ENCODE measurements at places on chromosomes 13 and 19.

DNA sequence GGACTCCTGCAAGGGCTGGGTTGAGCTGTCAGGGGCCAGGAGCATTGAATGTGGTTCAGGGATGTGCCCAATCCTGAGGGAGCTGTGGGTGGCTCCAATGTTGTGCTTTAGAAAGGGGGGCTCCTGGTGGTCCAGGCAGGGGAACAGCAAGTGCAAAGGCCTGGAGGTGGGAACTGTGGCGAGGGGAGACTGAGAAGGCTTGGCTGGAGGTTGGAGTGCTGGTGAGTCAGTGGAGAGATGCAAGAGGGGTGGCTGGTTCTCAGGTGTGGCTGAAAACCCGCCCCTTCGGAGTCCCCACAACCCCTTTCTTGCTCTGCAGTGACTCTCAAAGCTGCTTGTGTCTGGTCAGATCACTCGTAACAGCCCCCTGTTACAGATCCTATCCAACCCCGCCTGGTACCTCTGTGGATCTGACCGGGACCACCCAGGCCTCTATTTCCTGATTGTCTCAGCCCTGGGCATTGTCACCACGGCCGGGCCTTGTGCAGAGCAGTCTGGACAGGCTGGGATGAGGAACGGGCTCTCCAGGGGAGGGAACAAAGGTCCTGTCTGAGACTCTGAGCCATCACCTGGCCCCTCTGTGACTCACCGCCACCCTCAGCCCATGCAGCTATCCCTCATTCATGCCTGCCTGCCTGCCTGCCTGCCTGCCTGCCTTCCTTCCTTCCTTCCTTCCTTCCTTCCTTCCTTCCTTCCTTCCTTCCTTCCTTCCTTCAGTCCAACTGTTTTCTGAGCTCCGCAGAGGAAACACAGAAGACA is 1.4 kb upstream of the KCNN1 start:
- DNase-seq = no peak

GRCh38 chr13:102642475-102642874 is 45.7 kb downstream of the TPP2 start:
- DNase-seq = peak; percentile 12

GRCh38 chr13:45289936-45290563 is 50.9 kb downstream of the TPT1 start:
- no peak for DNase-seq

DNA sequence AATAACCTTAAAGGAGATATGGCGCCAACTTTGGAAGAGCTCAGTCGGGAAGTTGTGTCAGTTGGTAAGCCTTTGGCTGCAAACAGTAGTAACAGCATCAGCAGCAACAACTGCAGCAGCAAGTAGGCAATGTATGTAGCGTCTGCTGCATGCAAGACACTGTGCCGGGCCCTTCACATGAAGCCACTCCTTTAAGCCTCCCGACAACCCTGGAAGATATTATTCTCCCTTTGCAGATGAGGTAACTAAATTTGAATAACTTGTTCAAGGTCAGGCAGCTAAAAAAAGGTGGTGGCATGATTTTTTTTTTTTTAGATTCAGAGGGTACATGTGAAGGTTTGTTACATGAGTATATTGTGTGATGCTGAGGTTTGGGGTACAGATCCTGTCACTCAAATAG is 19.7 kb downstream of the SIPA1L3 start:
- no peak for DNase-seq

DNA sequence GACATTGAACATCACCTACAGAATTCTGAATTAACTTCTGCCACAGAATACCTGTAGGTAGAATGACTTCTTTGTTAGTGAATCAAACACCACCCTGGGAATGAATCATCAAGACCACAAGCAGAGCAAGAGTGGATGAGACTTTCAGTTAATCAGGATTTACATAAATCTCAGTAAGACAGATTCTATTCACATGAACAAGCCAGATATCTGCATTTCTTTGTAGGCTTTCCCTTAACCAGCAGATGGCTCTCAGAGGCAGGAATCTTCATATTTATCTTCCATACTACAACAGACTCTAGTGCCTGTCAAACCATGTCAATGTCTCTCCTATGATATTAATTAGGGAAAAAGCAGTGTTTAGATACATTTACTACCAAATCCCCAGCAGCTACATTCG is 412.1 kb downstream of the KLF12 start:
- peak; percentile 82 for DNase-seq

GRCh38 chr19:43906774-43907173 is 28.3 kb downstream of the ZNF45 start:
- no peak for DNase-seq

DNA sequence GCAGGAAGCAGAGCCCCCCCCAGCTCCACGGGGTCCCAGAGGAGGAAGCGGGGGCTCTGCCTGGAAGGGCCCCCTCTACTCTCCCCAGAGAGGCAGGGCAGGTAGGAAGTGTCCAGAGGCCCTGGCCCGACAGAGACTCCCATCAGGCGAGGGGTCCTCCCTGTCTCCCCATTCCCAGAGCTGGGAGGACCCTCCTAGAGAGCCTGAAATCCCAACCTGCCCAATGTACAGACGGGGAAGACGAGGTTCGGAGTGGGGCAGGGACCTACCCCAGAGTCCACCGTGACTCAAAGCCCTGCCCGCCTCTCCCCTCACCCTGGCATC is 1.1 kb downstream of the TLE2 start:
- DNase-seq = no peak

DNA sequence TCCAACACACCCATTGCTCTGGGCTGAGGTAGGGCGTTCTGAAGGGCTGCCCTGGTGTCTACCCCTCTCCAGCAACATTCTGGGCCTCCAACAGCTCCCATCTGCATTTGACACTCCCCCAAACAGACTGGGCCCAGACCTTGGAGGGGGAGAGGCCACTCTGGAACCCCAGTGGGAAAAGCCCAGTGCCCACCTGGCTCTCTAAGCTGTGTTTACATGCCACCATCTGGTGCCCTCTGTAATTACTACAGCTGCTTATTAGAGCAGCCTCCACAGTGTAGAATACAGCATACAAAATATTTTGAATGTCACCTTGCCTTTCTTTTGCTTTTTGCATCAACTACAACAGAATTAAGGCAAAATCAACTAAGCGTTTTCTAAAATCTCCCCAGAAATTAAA is 35.8 kb upstream of the TM9SF2 start:
- DNase-seq = no peak

DNA sequence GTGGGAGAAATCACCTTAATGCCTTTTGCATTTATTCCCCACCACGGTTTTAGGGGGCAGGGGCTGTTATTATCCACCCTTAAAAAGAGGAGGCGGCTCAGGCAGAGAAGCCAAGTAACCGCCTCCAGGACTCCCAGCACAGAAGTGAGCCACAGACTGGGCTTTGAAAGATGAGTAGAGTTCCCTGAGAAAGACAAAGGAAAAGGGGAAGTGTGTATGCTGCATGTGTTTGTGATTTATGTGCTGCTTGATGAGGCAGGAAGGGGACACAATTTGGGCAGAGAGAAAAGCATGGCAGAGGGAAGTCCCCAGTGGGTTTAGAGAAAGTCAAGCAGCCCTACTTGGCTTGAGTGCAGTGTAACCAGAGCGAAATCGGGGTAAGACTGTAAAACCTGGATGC is 85.0 kb downstream of the DOCK9 start:
- no peak for DNase-seq

- no peak for DNase-seq
These were observed 843 bp downstream of the NR2F6 start for GRCh38 chr19:17244618-17245534.

GRCh38 chr19:16160943-16161560 is 12.3 kb downstream of the CIB3 start:
- peak; percentile 74 for DNase-seq

- DNase-seq = no peak
These were observed 29.8 kb upstream of the PABPC3 start for GRCh38 chr13:25065974-25066770.

All from astrocyte (in vitro differentiated cells and primary cell).